GM12864 (cell line): ENCODE measurements at places on chromosomes 2 and 18.
A peak's percentile ranks its signal among the peaks of the same experiment; 100 is the strongest.

- DNase-seq = no peak
Measured at GRCh38 chr2:151525821-151526373, 116.2 kb downstream of the RIF1 start.

DNA sequence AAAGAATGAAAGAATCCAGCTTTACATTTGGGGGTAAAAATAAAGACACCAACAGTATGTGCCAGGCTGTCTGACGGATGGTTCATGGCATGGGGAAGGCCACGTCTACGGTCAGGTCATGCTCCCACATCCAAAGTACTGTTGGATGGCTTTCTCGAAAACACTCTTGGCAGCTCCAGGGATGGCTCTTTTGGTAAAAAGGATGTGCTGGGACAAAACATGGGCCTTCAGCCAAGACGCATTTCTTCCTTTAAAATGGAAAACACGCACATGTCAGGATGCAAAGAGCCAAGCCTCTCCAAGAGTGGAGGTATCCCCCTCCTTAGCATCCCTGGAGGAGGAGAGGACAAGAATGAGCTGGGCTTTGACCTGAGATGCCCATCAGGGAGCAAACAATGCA lies 376.5 kb upstream of the KLHL29 start:
- DNase-seq = no peak

DNA sequence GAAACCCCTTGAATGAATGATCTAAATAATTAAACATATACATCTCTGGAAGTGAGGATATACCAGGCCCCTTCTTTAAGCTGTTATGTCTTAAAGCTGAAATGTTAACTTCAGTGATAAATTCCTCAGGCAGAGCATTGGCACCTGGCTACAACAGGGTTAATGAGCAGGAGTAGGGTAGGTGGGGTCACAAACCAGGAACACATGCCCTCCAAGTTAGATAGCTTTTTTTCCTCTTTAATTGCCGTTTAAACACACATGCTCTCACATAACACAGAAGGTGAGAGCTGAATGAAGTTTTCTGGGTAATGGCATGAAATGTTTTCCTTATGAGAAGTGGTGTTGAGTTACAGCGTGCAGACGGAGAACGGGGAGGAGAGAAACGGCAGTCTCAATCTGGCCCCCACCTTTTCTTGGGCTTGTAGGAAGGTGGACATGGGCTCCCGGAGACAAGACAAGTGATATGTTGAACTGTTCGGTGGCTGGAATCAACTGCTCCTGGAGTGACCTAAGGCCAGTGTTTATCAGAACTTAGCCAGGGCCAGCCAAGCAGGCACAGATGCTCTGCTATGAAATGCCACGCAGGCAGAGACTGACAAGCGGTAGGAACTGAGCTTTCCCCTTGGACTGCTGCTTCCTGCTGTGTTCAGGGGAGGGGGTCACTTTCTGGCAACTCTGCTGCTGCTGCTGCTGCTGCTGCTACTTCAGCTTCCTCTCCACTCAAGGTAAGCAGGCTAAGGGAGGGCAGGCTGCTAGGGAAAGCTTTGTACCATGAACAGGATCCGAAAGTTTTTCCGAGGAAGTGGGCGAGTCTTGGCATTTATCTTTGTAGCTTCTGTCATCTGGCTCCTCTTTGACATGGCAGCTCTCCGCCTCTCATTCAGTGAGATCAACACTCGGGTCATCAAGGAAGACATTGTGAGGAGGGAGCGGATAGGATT lies at the start of gene GALNT5:
GALNT5 (plus strand) TSS at position 394 of the 941 bp plus-strand sequence; CDS start at position 772, 378 bp downstream.
- DNase-seq = no peak

DNA sequence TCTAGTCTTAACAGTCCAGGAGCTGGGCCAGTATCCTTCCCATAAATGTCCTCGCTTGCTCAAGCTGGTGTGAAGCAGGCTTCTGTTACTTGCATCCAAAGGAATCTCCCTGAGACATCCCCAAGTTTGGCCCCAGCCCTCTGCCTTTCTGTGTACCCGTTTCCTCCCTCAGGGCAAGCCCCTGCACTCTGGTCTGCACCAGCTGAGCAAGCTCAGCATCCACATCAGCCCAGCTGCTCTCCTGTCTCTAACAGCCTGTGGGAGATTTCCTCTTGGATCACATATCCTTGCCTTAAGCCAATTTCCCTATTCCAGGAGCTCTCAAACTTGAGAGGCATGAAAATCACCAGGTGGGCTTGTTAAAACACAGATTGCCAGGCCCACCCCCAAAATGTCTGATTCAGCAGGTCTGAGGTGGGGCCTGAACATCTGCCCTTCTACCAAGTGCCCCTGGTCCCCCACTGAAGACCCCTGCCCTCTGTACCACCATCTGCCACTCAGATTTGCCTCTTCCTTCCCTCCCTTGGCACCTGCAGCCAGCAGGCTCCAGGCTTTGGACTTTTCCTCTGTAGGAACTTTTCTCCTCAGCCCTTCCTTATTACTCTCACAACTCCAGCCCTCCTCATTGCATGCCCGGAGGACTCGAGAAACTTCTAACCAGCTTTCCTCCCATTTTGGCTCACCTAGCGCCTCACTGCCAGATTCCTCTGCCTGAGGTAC lies 32.1 kb downstream of the REEP1 start:
- DNase-seq = no peak

GRCh38 chr2:8049176-8049575 lies 632.7 kb upstream of the ID2 start:
- DNase-seq = no peak

DNA sequence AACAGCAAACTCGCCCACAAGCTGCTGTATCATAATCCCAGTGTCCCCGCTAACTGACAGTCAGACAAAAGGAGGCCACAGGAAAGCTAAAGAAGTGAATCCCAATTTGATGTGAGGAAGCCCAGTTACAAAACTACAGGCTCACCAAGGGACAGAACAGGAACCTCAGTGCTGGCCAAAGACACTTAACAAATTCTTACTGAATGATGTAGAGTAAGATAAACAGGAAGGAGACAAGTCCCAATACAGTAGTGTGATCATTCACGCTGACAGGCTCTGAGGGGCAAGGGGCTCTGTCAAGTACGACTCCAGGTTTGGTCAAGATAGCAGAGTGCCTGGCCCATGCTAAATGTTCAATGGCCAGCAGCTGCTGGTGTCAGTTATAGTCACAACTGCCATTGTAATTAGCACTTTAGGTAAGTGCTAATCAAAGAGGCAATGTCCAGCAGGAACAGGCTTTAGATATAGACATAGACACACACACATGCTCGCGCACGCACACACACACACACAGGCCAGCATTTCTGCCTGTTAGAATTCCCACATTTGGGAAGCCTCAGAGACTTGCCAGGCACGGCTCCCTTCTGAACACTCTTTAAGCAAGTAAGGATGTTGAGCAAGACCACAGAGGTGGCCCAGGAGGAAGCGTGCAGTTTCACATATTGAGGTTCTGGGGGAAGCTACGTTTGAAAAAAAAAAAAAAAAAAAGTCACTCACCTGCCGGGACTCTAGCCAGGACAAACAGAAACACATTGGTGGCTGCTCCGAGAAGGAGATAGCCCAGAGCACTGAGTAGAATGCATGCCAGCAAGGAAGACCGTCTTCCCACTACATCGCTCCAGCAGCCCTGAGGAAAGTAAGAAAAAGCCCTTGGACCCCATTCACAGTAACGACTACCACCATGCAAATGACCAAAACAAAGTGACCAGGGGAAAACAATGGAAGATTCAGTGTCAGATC lies 35.4 kb upstream of the TMEM182 start:
- no peak for DNase-seq

DNA sequence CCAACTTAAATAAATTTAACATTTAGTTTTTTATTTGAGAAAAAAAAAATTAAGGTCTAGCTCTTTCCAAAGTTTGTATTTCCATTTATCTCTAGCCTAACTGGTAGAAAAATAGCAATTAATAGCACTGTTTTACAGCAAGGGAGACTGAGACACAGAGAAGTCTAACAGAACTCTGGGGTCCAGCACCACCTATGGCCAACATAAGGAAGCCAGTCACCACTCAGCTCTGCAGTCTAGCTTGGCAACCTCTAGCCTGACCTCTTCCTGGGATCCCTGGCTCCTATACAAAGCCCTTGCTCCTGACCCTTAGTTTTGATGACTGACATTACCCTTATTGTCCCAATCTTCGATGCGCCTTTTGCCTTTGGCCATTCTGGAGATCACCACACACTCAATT lies 114.1 kb upstream of the TLK1 start:
- no peak for DNase-seq

- DNase-seq = no peak
Measured at GRCh38 chr2:228699888-228700287, 518.4 kb upstream of the SPHKAP start.

GRCh38 chr2:218063486-218063885 lies 5.6 kb upstream of the RUFY4 start:
- no peak for DNase-seq

DNA sequence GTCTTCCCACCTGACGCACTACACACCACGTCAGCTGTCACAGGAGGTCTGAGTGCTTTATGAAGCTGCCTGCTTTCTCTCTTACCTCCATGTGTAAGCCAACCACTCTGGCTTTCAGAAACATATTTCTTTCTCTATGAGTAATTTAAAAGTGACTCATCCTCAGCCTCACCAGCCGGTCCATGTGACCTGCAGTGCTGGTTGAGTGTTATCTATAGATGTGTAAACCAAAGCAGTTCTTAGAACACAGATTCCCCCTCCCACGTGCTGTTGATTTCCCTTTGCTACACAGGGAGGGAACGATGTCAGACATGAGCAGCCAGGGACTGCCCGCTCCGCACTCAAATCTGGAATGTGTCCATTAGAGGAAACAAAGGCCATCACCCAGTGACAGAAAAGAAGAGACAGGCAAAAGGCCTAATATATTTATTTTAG lies 157.8 kb downstream of the BCL2 start:
- DNase-seq = peak; percentile 97

GRCh38 chr2:1772471-1773267 lies 28.4 kb upstream of the PXDN start:
- DNase-seq = no peak

GRCh38 chr2:65991381-65992197 lies 443.3 kb upstream of the MEIS1 start:
- no peak for DNase-seq

DNA sequence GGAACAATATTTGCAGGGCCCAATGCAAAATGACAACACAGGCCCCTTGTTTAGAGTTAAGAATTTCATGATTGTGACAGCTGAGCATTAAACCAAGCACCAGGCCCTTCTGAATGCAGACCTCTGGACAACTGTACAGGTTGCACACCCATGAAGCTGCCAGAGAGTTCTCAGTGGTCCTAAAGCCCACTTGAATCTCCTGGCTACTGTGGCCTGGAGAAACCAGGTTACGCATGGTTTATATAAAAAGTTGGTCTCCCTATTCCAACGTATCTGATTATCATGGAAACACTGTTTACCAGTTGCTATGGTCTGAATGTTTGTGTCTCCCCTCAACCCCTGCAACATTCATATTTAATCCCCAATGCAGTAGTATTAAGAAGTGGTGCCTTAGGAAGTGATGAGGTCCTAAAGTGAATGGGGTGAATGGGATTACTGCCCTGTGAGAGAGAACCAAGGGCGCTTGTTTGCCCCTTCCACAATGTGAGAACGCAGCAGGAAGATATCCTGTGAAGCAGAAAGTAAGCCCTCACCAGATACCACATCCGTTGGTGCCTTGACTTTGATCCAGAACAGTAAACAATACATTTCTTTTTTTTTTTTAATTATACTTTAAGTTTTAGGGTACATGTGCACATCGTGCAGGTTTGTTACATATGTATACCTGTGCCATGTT lies 48.0 kb upstream of the ANXA4 start:
- DNase-seq = no peak

- DNase-seq = no peak
Measured at GRCh38 chr2:11988691-11989353, 242.4 kb downstream of the LPIN1 start.

DNA sequence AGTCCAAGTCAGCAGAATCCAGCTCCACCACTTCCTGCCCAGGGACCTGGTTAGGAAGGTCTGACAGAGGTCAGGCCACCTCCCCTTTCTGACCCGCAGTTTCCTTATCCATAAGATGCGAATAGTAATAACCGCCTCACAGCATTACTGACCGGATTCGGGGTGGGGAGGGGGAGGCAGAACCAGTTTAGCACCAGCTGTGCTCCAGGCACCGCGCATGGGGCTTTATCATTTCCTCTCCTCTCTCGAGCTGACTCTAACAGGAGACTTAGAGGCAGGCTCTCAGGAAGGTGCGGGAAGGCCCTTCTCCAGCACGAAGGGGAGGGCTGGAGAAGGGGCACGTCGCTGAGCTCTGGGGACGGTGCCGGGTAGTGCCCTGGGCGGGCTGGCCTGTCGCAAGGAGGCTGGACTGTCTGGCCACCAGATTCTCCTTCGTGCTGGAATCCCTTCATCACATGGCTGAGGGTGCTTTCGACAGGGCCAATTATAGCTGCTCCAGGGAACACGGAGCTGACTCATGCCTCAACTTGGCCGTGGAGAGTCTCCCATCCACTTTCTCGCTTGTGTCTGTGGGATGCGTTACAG lies 5.7 kb downstream of the EHD3 start:
- no peak for DNase-seq

DNA sequence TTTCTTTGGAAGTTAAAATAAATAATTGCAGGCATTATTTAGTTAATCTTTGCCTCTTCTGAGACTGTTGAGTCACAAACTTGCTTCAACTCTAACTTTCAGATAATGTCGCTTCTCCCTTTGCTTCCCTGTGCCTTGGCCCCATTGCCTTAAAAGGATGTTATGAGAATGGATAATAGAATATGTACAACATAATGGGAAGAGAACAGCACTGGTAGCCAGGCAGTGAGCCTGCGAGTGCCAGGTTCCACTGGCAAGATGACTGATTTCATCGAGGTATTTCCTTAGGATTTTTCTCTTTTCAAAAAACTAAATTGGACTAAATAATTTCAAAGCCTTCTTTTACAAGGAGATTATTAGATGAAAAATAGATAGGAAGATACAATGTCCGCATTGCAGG lies 420.9 kb downstream of the TGIF1 start:
- no peak for DNase-seq

DNA sequence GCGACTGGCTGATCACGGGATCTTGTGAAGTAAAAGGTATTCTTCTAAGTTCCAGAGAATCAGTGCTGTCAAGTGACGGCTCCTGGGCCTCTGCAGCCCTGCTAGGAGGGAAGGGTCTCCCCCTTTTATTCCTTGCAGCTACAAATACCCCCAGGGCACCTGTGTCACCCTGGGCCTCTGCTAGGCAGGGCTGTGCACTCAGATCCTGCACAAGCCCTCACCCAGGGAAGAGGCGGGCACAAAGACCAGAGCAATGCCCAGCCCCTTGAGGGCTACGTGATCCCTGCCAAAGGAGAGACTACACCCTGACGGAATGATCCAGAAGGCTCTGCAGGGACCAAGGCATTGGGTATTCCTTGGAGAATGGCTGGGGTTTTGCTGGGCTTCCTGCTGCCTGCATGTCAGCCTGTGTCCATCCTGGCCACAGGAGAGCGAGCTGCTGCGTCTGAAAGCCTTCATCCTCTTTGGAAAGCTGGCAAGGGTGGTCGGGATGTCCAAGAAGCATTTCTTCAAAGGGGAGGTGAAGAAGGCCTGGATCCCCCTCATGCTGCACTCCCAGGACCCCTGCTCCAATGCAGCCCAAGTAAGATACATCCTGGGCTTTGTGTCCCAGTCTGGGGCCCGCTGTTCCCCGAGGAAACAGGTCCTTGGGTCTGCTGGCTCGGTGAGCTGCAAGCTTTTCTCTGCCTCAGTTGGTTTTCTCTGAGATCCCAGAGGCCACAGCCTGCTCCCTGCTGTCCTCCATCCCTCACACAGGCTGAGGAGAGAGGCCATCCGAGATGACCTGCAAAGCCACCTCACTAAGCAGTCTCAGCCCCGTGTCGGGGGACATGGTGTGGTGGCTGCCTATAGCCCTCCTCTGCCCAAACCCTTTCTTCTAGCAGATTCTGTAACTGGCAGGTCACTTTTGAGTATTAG lies 24.9 kb downstream of the HJURP start:
- no peak for DNase-seq

GRCh38 chr18:9587924-9588323 lies 26.4 kb downstream of the PPP4R1 start:
- DNase-seq = no peak
